ENCODE measurements at places on chromosomes 1 and 21.

GRCh38 chr1:177432897-177433296 is 262.1 kb downstream of the BRINP2 start:
- no peak overlapping the region for H3K4me3 ChIP-seq
- H3K36me3 ChIP-seq: no peaks in the 10 kb centered on the region
- H3K27ac ChIP-seq: no peak overlapping the region
- H3K4me1 ChIP-seq: no peaks in the 10 kb centered on the region

DNA sequence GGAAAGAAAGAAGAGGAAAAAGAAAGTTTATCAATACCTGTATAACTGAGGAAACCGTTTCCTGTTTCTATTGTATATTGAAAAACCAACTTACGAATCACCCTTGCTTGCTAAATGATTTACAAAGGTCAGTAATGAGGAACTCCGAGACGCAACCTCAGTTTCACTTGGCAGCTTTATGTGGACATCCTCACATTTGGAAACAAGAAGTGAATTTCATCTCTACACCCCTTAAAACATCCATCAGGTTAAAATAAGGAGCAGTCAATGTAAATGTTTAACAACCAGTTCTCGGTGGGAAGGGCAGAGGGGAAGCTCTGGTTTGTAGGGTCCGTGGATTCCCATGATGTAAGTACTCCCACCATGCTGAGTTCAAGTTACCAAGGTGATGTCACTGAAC is 481.7 kb upstream of the RUNX1 start:
- no peak overlapping the region for H3K4me3 ChIP-seq
- H3K36me3 ChIP-seq: no peaks in the 10 kb centered on the region
- no peaks in the 10 kb centered on the region for H3K27me3 ChIP-seq
- DNase-seq: no peak
- peaks cover 31% of the 10 kb centered on the region for H3K4me1 ChIP-seq
- H3K27ac ChIP-seq: no peak overlapping the region

GRCh38 chr1:24935615-24936484 is 5.8 kb upstream of the RUNX3 start:
- no peaks in the 10 kb centered on the region for H3K27me3 ChIP-seq
- H3K4me3 ChIP-seq: no peak overlapping the region
- DNase-seq: no peak
- no peak overlapping the region for H3K27ac ChIP-seq
- H3K36me3 ChIP-seq: peaks cover 80% of the 10 kb centered on the region

DNA sequence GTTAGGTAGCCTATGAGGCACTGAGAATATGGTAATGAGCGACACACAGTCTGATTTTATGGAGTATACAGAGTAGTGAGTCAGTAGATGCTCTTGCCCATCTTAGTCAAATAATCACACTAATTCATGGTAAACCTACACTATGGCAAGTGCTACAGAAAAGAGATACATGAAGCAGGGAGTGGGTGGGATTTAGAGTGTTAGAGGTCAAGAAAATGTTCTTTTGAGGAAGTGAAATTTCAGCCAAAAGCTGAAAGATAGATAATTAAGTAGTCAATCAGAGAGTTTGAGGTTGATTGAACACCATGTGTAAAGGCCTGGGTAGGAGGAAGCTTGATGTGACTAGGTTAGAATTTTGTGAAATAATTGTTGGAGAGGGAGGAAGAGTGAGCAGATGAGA is 14.7 kb downstream of the MDM4 start:
- no peak overlapping the region for H3K4me3 ChIP-seq
- H3K4me1 ChIP-seq: no peaks in the 10 kb centered on the region
- H3K27me3 ChIP-seq: no peaks in the 10 kb centered on the region
- DNase-seq: no peak

GRCh38 chr21:18987520-18988026 is 584.0 kb upstream of the TMPRSS15 start:
- H3K36me3 ChIP-seq: no peaks in the 10 kb centered on the region
- H3K27me3 ChIP-seq: no peaks in the 10 kb centered on the region
- H3K4me1 ChIP-seq: no peaks in the 10 kb centered on the region
- DNase-seq: no peak
- no peak overlapping the region for H3K27ac ChIP-seq

DNA sequence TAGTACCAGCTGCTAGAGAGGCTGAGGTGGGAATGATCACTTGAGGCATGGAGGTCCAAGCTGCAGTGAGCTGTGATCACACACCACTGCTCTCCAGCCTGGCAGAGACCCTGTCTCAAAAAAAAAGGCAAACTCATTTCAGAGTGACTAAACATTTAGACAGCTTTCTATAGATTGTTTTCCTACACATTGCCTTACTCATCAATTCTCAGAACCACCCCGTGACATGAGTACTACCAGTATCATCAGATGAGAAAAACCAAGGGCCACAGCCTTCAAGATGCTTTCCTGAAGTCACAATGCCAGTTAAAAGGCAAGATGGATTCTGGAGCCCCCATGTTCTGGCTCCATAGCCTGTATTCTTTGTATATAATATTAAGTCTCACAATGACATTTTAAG is 22.4 kb upstream of the SMPDL3B start:
- H3K4me1 ChIP-seq: peaks cover 33% of the 10 kb centered on the region
- peak overlapping the region; percentile 88 for H3K27ac ChIP-seq
- H3K27me3 ChIP-seq: peaks cover 3% of the 10 kb centered on the region
- H3K36me3 ChIP-seq: peaks cover 47% of the 10 kb centered on the region
- DNase-seq: no peak

DNA sequence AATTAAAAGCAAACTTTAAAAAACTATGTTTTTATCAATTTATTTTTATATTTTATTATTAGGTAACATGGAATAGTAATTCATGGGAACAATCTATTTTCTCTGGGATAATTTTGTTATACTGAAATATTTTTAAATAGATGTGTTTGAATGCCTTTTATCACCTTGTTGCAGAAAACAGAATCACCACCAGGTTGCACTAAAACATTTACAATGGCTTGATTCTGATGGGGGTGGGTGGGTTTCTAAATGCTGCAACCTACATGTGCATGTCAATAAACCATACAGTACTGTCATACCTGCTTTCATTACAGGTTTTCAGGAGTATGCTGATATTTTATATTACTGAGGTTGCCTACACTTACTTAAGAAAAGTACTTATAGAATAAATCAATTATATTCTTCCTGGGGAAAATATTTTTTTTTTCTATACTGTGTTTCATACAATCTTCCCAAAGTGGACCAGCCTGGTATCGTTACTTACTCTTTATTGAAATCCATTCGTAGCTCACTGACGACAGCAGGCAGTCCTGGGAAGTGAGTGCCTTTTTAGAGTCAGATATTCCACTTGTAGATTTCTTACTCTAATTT is 132.8 kb downstream of the PTPRC start:
- H3K27ac ChIP-seq: no peak overlapping the region
- no peaks in the 10 kb centered on the region for H3K36me3 ChIP-seq
- H3K27me3 ChIP-seq: peaks cover 5% of the 10 kb centered on the region
- DNase-seq: no peak

DNA sequence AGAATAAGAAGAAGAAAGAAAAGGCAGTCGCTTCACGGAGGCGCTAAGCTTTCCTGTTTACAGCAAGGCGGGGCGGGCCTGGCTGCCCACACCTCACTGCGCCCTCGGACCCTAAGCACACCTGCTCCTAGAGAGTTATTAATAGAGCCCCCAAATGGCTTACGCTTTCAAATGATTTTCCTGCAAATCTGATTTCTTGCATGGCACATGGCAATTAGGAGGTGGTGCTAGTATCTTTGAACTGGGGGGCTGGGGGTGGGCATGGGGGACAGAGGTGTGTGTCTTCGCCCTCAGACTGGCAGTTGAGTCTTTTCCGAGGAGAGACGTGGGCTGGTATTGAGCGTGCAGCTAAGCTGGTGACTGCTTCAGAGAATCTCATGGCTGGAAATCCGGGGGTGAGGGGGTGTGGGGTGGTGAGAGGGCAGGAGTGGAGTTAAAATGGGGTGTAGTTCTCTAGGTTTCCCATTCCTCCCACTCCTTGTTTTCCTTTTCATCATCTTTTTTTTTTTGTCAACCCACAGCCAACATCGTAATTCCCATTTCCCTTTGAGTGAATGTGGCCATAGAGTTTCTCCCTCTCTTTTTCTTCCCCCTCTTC is 1.3 kb downstream of the S1PR1 start:
- H3K36me3 ChIP-seq: peaks cover 79% of the 10 kb centered on the region
- H3K27me3 ChIP-seq: no peaks in the 10 kb centered on the region
- H3K4me1 ChIP-seq: peaks cover 51% of the 10 kb centered on the region

- H3K4me1 ChIP-seq: no peaks in the 10 kb centered on the region
- DNase-seq: no peak
- no peak overlapping the region for H3K27ac ChIP-seq
- peaks cover 2% of the 10 kb centered on the region for H3K27me3 ChIP-seq
- no peaks in the 10 kb centered on the region for H3K36me3 ChIP-seq
These were observed 149.4 kb upstream of the TIAM1 start for GRCh38 chr21:31493350-31493880.

GRCh38 chr1:5495596-5496410 is 496.4 kb downstream of the NPHP4 start:
- H3K4me3 ChIP-seq: no peak overlapping the region
- DNase-seq: no peak
- no peak overlapping the region for H3K27ac ChIP-seq
- H3K4me1 ChIP-seq: no peaks in the 10 kb centered on the region
- peaks cover 5% of the 10 kb centered on the region for H3K27me3 ChIP-seq

DNA sequence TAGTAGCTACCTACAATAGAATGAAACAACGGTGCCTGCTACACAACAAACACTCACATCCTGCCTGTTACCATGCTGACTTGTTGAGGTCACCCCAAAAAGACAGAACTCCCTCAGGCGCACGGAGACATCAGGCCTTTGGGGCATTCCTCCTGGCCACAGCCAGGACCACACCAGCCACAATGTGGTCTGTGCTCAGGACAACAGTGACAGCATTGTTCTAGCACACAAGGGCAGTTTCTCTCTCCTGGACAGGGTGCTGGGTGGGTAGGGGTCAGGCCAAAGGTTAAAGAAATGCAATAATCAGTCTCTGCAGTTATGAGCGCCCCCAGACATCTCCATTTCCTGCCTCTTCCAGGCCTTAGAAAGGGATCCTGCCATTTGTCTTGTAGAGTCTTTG is 39.5 kb downstream of the CTNNBIP1 start:
- H3K27ac ChIP-seq: no peak overlapping the region
- no peak overlapping the region for H3K4me3 ChIP-seq
- peaks cover 4% of the 10 kb centered on the region for H3K4me1 ChIP-seq
- no peak for DNase-seq
- H3K27me3 ChIP-seq: no peaks in the 10 kb centered on the region
- no peaks in the 10 kb centered on the region for H3K36me3 ChIP-seq

DNA sequence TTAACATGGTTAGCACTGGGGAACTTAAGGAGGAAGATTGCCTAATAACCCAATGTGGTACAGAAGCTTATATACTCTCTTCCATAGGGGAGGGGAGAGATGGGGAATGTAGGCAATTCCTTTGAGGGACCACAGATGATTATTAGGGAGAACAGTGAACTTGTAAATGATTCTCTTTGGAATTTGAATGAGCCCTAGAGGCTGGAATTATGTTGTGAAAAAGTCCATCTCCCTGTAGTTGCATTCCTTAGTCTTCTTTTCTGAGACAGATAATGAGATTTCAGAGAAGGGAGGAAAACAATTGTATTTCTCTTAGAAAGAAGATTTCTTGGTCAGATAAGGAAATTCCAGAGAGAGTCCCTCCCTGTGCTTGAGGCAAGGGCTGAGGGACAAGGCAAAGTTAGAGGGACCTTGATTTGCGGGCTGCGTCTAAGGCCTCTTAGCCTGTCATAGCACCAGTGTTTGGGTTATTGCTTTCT is 89.0 kb upstream of the HMCN1 start:
- no peak for DNase-seq
- no peak overlapping the region for H3K4me3 ChIP-seq
- H3K27me3 ChIP-seq: no peaks in the 10 kb centered on the region
- peaks cover 43% of the 10 kb centered on the region for H3K36me3 ChIP-seq
- peaks cover 29% of the 10 kb centered on the region for H3K4me1 ChIP-seq

DNA sequence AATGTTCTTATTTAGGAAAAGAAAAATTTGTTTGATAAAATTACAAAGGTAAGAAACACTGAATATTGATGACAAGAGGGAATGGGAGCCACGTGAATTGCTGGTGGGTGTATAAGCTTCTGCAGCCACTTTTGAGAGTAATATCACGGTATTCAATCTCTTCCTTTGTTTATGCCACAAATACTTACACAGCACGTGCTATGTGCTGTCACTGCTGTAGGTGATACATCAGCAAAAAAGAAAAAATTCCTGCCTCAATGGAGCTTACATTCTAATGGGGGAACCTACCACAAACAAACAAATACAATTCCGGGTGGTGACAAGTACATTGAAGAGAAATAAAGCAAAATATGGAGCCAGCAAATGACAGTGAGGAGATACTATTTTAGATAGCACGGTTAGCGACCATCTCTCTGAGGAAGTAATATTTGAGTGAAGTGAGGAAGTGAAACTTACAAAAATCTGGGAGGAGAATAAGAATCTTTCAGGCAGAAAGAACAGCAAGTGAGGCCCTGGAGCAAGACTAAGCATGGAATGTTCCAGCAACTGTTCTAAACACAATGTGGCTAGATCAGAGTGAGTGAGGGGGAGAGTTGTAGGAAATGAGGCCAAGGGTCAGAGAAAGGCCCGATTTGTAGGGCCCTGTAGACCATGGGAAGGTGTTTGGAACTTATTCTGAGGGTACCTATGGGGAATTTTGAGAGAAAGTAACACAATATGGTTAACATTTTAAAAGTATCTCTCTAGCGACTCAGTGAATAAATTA is 2.6 kb upstream of the FCRLB start:
- no peak for DNase-seq
- H3K4me3 ChIP-seq: no peak overlapping the region
- H3K27me3 ChIP-seq: peaks cover 34% of the 10 kb centered on the region
- peaks cover 24% of the 10 kb centered on the region for H3K4me1 ChIP-seq

GRCh38 chr1:200706111-200706814 is 32.4 kb upstream of the CAMSAP2 start:
- H3K4me1 ChIP-seq: no peaks in the 10 kb centered on the region
- H3K27ac ChIP-seq: no peak overlapping the region
- H3K4me3 ChIP-seq: no peak overlapping the region
- H3K27me3 ChIP-seq: no peaks in the 10 kb centered on the region
- no peak for DNase-seq
- H3K36me3 ChIP-seq: no peaks in the 10 kb centered on the region

DNA sequence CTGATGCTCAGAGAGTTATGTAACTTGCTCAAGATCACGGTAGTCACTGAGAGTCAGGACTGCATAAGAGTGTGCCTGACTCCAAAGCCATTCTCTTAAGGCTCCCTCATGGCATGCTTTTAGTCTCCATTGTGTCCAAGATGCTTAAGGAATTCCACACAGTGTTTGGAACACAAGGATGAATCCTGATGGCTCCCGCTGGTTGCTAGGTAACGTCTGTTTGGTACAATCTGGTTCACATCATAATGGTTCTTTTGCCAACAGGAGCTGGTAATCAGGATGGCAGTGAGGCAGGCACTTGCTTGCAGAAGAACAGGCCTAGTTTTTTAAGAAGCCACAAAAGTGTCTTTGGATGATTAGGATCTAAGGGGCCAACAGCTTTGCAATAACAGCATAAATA is 436.5 kb upstream of the DAB1 start:
- H3K27ac ChIP-seq: no peak overlapping the region
- no peaks in the 10 kb centered on the region for H3K4me1 ChIP-seq
- no peak for DNase-seq
- no peaks in the 10 kb centered on the region for H3K36me3 ChIP-seq
- H3K27me3 ChIP-seq: no peaks in the 10 kb centered on the region

DNA sequence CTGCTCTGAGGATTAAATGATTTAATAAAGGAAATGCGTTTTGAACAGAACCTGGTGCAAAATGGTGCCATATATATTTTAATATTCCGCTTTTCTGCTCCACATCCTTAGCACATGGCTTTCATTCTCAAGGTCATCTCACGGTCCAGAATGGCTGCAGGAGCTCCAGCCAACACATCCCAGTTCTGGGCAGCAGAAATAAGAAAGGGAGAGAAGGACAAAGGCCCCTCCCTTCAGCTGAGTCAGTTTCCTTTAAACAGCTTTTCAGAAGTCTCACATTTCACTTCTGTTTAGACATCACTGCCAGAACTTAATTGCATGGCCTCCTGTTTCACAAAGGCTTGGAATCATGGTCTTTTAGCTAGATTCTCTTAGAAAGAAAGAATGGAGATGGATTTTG is 75.2 kb upstream of the LRRN2 start:
- H3K4me3 ChIP-seq: no peak overlapping the region
- DNase-seq: no peak

Measured in activated CD4-positive, alpha-beta memory T cell treated with anti-CD3 and anti-CD28 coated beads, Interleukin-2, amount 10 ng/mL, durations not matched to agents 7 days and 5 days (primary cell).